ENCODE measurements at places on chromosomes 7 and 10. TPM values are rescaled to one million over a fixed set of nuclear protein-coding genes. Genes with fewer than 3 reads are reported as not detected.

GRCh38 chr7:28510026-28510369, 97.7 kb downstream of the CREB5 start:
- H3K36me3 ChIP-seq = no peaks in the 10 kb centered on the region
- DNase-seq = no peak
- no peak overlapping the region for H3K27ac ChIP-seq

- DNase-seq = peak; percentile 78
- peak overlapping the region; percentile 87 for H3K4me3 ChIP-seq
- H3K27me3 ChIP-seq = no peaks in the 10 kb centered on the region
Measured at GRCh38 chr10:79137826-79138225, 69.1 kb downstream of the ZMIZ1 start.

DNA sequence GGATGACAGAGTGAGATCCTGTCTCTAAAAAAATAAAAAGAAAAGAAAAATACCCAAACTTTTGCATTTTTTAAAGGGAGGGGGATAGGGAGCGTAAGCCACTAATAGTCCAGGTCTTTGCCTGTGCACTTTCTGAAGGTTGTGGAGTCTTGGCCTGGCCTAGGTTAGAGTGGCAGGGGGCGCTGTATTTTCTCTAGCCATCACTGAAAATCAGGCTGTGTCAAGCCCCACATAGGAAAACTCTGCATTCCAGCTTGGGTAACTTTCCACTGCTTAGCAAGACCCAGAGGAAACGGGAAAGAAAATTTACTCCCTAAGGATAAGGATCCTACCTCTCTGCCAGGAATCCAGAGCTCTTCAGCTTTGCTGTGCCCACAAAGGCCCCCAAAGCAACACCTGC, 10.5 kb upstream of the PAX4 start:
- no peak overlapping the region for H3K27ac ChIP-seq
- DNase-seq = no peak
- H3K36me3 ChIP-seq = no peaks in the 10 kb centered on the region
- no peaks in the 10 kb centered on the region for H3K4me1 ChIP-seq

- H3K4me1 ChIP-seq = no peaks in the 10 kb centered on the region
- no peaks in the 10 kb centered on the region for H3K36me3 ChIP-seq
- H3K4me3 ChIP-seq = no peak overlapping the region
- no peak for DNase-seq
- no peaks in the 10 kb centered on the region for H3K27me3 ChIP-seq
- H3K27ac ChIP-seq = no peak overlapping the region
Measured at GRCh38 chr7:34107276-34107675, 201.9 kb downstream of the BMPER start.

DNA sequence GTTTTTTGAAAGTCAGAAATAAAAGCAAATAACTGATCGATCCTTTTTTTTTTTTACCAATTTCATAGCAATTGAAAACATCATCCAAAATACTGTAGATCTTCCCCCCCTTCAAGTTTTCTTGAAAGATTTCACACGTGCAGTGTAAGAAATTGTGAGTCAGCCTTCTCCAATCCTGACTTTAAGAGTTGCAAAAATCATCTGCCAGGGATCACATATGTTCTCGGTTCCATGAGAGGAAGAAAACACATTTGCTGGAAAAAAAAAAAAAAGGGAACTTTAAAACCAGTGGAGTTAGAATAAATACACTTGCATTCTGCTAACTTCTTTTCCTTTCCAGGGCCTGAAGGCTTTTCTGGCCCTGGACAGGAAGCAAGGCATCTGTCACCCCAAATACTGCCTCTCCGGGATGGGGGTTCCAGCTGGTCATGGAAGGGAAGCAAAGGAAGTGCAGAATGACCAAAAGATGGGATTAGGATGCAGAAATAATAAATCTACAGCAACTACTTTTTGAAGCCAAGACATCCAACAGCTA, 198.4 kb upstream of the KIAA1217 start:
- no peak overlapping the region for H3K4me3 ChIP-seq
- no peaks in the 10 kb centered on the region for H3K4me1 ChIP-seq
- no peaks in the 10 kb centered on the region for H3K27me3 ChIP-seq
- H3K27ac ChIP-seq = no peak overlapping the region

DNA sequence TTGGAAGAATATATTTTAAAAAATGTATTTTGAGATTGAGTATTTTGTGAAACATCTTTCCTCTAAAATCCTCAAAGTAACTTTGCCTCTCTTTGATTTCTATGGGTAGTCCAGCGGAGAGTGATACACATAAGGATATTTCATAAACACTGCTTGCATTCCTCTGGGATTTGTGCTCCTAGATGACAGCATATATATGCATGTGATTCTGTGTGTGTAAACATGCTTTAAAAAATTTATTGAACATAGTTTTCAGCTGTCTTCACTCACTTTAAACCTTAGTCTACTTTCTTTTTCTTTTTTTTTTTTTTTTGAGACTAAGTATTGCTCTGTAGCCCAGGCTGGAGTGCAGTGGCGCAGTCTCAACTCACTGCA, 84.6 kb downstream of the KAT6B start:
- no peaks in the 10 kb centered on the region for H3K27me3 ChIP-seq
- H3K4me3 ChIP-seq = no peak overlapping the region
- H3K27ac ChIP-seq = no peak overlapping the region
- no peak for DNase-seq
- H3K4me1 ChIP-seq = peaks cover 20% of the 10 kb centered on the region

GRCh38 chr7:20280475-20281351, 50.0 kb upstream of the ITGB8 start:
- no peak overlapping the region for H3K4me3 ChIP-seq
- no peak for DNase-seq
- no peaks in the 10 kb centered on the region for H3K27me3 ChIP-seq
- no peaks in the 10 kb centered on the region for H3K36me3 ChIP-seq
- H3K4me1 ChIP-seq = no peaks in the 10 kb centered on the region
- no peak overlapping the region for H3K27ac ChIP-seq

GRCh38 chr10:75772153-75772887, 340.9 kb downstream of the LRMDA start:
- H3K36me3 ChIP-seq = peaks cover 2% of the 10 kb centered on the region
- no peak for DNase-seq
- peaks cover 12% of the 10 kb centered on the region for H3K4me1 ChIP-seq
- peaks cover 2% of the 10 kb centered on the region for H3K27me3 ChIP-seq
- peak overlapping the region; percentile 91 for H3K27ac ChIP-seq

- peak; percentile 41 for DNase-seq
- H3K36me3 ChIP-seq = no peaks in the 10 kb centered on the region
- H3K4me1 ChIP-seq = peaks cover 21% of the 10 kb centered on the region
- H3K4me3 ChIP-seq = peak overlapping the region; percentile 61
- H3K27me3 ChIP-seq = no peaks in the 10 kb centered on the region
Measured at GRCh38 chr10:31101123-31101522, 69.5 kb upstream of the ZNF438 start.

- no peak overlapping the region for H3K4me3 ChIP-seq
- DNase-seq = no peak
- H3K27me3 ChIP-seq = no peaks in the 10 kb centered on the region
- H3K36me3 ChIP-seq = peaks cover 15% of the 10 kb centered on the region
- H3K27ac ChIP-seq = no peak overlapping the region
- H3K4me1 ChIP-seq = peaks cover 6% of the 10 kb centered on the region
Measured at GRCh38 chr7:102439963-102440795, 6.8 kb downstream of the ORAI2 start.

DNA sequence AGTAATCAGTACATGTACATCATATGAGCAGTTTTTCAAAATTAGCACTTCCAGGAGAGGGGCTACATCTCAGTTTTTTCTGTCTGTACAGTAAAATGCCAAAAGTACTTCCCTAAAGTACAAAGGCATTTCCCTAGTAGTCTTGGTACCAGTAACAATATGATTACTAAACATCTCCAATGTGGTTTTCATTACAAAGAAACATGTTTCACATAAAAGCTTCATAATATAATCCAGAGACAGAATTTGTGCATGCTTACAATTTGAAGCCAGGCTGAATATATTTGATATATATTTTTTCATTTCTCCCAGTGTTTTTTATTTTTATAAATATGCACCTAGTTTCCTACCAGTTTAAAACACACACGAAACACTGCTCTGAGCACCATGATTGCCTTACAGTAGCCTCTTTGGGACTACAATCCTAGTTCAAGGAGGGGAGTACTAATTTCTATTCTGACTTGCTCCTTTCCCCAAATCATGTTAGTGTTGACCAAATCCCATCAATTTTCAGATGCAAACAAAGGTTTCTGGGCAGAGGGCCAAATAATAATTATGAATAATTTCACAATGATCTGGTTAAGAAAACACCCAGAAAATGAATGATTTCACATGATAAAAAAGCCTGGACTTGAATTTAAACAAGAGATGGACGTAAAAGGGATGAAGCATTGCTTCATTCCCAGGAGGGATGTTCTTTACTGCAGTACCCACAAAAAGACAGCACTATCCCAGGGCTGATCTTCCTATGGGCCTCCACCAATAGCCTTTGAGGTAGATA, 201.3 kb downstream of the SLC25A13 start:
- DNase-seq = no peak
- H3K27me3 ChIP-seq = no peaks in the 10 kb centered on the region

DNA sequence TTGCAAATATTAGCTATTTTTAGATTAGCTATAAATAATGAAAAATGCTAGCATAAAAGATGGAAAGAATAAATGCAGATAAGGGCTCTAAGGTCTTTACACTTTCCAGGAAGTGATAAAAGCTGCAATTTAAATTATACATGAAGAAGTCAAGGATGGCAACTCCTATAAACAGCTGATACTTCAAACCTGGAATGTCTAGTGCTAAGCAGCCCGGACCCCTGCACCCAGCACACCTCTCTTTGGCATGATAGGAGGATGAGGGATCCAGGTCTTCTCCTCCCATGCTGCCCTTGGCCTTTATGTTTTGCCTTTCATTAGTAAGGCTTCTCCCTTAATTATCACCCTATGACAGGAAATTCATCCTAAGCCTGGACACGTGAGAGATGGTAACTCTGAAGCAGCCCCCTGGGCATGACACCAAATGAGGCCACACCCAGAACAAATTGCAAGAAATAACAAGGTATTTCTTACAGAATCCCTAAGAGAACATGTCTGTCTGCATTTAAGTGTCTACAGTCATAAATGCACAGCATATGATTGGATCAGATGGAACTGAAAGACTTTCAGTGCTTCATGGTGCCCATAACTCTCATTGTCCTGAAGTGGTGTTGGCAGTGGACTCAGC, 158.3 kb upstream of the PRSS1 start:
- no peaks in the 10 kb centered on the region for H3K36me3 ChIP-seq
- H3K4me3 ChIP-seq = no peak overlapping the region
- no peak overlapping the region for H3K27ac ChIP-seq
- peaks cover 4% of the 10 kb centered on the region for H3K4me1 ChIP-seq

GRCh38 chr7:33854178-33854577, 51.2 kb upstream of the BMPER start:
- peaks cover 4% of the 10 kb centered on the region for H3K27me3 ChIP-seq
- no peak overlapping the region for H3K4me3 ChIP-seq

- no peaks in the 10 kb centered on the region for H3K36me3 ChIP-seq
- no peaks in the 10 kb centered on the region for H3K27me3 ChIP-seq
Measured at GRCh38 chr7:157827045-157827862, 490.4 kb downstream of the DNAJB6 start.

- H3K36me3 ChIP-seq = peaks cover under 1% of the 10 kb centered on the region
- no peak overlapping the region for H3K27ac ChIP-seq
- H3K4me3 ChIP-seq = no peak overlapping the region
- peaks cover 2% of the 10 kb centered on the region for H3K27me3 ChIP-seq
Measured at GRCh38 chr10:12419262-12419847, 70.0 kb downstream of the CAMK1D start.

GRCh38 chr7:80134115-80134535, 506 bp upstream of the GNAI1 start:
- H3K4me3 ChIP-seq = peak overlapping the region; percentile 63
- H3K4me1 ChIP-seq = peaks cover 9% of the 10 kb centered on the region
- no peak overlapping the region for H3K27ac ChIP-seq
- no peaks in the 10 kb centered on the region for H3K36me3 ChIP-seq
- DNase-seq = no peak

C10orf53 gene
- not detected for total RNA-seq

NDUFB2 gene
- 138 TPM for total RNA-seq

COL28A1 gene
- not detected for total RNA-seq

HEPACAM2 gene
- total RNA-seq = not detected

CDC14C gene
- total RNA-seq = not detected

MMD2 gene
- not detected for total RNA-seq

DGKB gene
- total RNA-seq = not detected

CALHM2 gene
- 124 TPM for total RNA-seq

CSTF2T gene
- 37.2 TPM for total RNA-seq

TFEC gene
- total RNA-seq = 1.3 TPM

CTNNA3 gene
- 2.4 TPM for total RNA-seq

GOT1 gene
- total RNA-seq = 24.0 TPM

MXI1 gene
- 29.8 TPM for total RNA-seq

Measured in activated naive CD8-positive, alpha-beta T cell treated with anti-CD3 and anti-CD28 coated beads, Interleukin-2, amount 10 ng/mL, durations not matched to agents 7 days and 5 days (primary cell).